ENCODE measurements at places on chromosomes 6 and 20.

GRCh38 chr6:55388211-55388610 lies 60.9 kb downstream of the GFRAL start:
- DNase-seq: peak; percentile 20

GRCh38 chr6:2536451-2536850 lies 214.3 kb downstream of the MYLK4 start:
- no peak for DNase-seq

GRCh38 chr20:6595704-6596103 lies 171.8 kb upstream of the BMP2 start:
- DNase-seq: no peak

- DNase-seq: no peak
Measured at GRCh38 chr6:89260310-89260709, 43.2 kb upstream of the GABRR1 start.

DNA sequence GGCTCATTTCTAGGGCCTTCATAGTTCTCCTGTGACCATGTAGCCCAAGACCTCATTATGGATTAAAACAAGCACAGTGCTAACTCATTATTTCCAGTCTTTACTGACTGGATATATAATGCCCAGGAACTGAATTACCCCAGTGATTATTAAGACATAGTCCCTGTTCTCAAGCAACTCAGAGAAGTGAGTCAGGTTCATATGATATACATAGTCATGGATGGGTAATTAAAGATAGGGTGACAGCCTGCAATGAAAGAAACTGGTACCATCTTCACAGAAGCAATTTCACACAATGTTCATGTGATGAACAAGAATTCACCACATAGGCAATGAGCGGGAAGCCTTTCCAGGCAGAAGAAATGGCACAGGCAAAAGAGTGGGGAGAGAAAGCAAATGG lies 3.5 kb downstream of the TRIM27 start:
- DNase-seq: no peak

DNA sequence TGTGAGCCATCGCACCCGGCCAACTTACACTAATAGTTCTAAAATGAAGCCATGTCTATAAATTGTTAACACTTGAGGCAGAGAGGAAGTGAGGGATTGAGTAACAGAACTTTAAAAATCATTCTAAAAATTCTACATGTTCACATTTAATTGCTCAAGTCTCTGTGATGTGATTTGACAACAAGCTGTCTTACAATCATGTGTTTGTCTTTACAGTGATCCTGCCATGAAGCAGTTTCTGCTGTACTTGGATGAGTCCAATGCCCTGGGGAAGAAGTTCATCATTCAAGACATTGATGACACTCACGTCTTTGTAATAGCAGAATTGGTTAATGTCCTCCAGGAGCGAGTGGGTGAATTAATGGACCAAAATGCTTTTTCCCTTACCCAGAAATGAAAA lies 23.6 kb downstream of the GTF2H5 start:
- no peak for DNase-seq

DNA sequence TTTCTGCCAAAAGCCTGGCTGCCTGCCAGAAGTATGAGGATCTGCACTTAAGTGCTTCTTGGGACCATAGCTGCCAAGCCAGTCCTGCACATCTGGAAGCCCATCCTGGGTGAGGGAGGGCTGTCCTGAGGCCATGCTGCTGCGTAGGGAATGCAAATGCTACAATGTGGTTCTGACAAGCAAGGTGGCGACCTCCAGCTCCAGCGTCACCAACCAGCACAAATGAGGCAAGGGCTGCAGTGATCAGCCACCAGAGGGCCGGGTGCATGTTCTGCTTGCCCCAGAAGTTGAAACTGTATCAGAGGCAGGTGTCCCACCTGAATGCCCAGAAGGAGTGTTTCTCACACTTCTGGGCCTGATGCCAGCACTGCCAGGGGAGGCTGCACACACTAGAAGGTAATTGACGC lies 99.1 kb upstream of the KCNQ5 start:
- no peak for DNase-seq

- DNase-seq: no peak
Measured at GRCh38 chr6:40359808-40360207, 227.4 kb downstream of the LRFN2 start.

DNA sequence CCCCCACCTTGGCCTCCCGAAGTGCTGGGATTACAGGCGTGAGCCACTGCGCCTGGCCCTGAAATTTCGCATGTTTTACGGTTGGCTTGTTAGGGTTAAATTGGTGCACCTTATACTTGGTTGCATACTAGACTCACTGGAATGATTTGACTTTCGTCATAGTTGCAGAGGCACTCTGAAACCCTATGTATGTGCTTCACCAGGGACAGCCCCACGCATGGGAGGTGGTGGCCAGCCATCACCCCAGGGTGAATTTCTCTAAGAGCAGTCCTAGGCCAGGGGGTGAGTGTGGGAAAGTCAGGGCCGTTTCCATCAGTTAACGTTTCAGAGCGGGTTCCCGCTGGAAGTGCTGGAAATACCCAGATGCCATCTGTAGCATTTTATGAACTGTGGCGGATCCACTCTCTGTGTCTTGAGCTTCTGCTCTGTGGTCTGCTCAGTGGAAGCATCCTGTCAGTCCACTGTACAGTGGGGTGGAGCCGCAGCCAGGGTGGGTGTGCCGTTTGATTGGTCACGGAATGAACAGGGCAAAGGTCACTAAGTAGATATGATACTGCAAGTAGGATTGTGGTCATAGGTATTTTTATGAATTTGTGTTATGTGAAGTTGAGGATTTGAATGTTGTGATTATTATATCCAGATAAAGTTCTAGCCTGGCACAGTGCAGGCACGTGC lies 13.2 kb downstream of the DNAJC5 start:
- no peak for DNase-seq

GRCh38 chr6:52310932-52311331 lies 26.4 kb upstream of the MCM3 start:
- no peak for DNase-seq

GRCh38 chr6:37273690-37274089 lies 15.7 kb upstream of the TMEM217 start:
- no peak for DNase-seq

- peak; percentile 37 for DNase-seq
Measured at GRCh38 chr6:116034327-116034726, 26.4 kb downstream of the FRK start.

DNA sequence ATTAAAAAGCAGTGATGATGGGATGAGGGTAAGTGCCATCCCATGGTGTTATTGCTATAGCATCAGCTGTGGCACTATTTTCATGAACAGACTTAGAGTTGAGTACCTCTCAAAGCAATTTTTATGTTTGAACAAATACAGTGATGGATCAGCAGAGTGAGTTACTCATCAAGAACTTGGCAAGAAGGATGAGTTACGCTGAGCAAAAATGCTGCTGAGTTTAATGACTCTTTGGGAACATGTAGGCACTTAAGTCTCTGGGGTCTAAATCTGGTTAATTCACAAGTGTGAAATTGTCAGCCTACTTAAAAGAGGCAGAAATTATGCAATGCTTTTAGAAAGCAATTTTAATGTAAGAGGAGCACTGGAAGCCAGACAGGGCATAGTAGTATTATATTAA lies 78.5 kb upstream of the AHI1 start:
- no peak for DNase-seq

DNA sequence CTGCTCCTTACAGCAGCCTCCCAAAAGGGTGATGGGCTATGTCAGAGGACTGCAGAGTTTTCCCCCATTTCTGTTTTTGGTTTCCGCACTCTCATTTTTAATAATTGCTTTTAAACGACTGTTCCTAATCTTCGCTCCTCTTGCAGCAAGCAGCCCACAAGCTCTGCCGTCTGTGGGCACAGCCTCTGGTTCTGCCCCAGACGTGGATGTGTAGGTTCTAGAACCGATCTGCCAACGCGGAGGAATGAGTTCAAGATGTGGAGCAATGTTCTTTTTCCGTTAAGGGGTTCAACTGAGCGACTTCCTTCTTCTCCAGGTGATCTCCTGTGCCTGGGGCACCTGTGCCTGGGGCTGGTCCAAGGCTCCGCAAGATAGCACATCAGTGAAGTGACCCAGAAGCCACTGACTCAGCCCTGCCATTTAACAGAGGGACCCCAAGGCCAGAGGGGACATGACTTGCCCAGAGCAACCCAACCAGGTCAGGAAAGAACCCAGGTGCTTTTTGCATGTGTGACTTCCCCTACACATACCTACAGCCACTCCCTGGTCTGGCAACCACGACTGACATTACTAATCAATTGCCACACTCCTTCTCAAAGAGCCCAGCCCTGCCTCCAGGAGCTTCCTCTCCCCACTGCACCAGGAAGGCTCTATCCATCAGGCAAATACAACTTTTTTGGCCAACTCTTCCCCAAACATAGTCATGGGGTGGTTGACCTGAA lies 22.7 kb downstream of the PMEPA1 start:
- peak; percentile 81 for DNase-seq

DNA sequence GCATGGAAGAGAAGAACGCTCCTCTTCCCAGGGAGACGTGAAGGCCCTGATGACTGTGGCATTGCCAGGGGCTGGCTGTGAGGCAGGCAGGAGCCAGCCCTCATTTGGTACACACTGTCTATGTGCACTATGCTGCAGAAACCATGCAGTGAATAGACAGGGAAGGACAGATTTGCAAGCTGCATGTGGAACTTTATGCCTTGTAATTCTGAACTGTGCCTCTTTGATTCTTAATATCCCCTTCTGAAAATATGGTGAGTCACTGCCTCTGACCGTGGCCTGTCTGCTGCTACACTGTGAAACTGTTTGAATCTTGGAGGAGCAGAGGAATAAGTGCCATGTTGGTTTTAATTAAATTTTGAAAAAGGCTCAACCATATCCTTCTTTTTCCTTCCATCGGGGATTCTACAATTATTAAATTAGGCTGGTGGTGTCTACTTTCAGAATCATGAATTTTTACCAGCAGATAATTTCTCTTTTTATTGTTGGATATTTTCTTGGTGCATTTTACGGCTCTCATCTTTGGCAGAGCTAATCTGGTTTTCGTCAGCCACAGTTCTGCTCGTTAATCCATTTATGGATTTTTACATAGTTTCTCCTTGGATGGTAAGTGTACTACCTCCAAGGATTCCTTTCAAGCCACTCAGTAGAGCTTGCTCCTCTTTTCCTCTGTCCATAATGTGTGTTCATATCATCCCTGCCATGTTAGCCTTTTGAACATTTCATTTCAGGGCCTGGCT lies 301.0 kb upstream of the SLC35B3 start:
- no peak for DNase-seq

DNA sequence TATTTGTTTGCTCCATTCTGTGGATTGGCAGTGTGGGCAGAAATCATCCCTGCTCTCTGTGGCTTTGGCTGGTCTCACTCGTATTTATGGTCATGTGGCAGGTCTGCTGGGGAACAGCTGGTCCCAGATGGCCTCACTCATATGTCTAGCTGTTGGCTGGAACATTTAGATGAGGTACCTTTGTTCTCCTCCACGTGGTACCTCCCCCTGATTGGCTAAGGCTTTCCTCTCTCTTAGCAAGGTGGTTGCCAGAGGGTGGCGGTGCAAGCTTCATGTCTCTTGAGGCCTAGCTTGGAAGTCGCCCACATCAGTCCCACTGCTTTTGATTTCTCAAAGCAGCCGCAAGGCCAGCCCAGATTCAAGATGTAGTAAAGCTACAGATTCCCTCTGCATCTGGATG lies 348.5 kb upstream of the BTBD3 start:
- no peak for DNase-seq

- no peak for DNase-seq
Measured at GRCh38 chr6:320351-321157, 28.3 kb downstream of the DUSP22 start.

- DNase-seq: no peak
Measured at GRCh38 chr6:111764238-111765175, 108.7 kb downstream of the FYN start.

GRCh38 chr20:37480919-37481318 lies 40.1 kb upstream of the NNAT start:
- no peak for DNase-seq

DNA sequence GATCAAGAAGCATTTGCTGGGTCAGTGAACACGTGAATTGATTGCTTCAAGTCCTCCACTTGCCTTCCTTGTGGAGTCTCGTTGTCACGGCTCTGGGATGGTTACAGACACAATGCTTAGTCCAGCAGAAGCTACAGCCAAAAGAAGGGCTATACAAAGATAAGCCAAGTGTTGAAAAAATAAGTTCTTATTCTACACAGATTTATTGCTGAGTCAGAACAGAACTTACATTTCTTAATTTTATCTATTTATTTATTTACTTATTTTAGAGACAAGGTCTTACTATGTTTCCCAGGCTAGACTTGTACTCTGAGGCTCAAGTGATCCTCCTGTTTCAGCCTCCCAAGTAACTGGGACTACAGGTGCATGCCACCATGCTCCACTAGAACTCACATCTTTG lies 199.0 kb downstream of the MYLK4 start:
- no peak for DNase-seq

DNA sequence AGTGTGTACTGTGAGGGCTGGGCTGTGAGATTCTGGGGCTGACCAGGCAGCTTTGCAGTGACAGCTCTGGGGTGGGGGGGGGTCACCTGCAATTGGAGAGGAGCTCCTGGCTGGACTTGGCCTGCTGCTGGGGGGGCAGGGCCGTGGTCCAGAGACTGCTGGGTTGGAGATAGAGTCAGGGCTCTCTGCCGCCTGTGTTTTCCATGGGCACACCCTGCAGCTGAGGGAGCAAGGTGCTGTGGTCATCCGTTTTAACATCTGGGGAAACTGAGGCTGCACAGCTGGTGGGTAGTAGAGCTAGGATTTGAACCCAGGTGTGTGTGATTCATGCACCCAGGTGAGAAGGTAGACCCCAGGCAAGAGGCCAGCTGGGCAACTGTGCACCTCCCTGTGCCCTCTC lies 7.3 kb downstream of the DLGAP4 start:
- no peak for DNase-seq

- DNase-seq: no peak
Measured at GRCh38 chr20:8390037-8390433, 258.0 kb downstream of the PLCB1 start.

DNA sequence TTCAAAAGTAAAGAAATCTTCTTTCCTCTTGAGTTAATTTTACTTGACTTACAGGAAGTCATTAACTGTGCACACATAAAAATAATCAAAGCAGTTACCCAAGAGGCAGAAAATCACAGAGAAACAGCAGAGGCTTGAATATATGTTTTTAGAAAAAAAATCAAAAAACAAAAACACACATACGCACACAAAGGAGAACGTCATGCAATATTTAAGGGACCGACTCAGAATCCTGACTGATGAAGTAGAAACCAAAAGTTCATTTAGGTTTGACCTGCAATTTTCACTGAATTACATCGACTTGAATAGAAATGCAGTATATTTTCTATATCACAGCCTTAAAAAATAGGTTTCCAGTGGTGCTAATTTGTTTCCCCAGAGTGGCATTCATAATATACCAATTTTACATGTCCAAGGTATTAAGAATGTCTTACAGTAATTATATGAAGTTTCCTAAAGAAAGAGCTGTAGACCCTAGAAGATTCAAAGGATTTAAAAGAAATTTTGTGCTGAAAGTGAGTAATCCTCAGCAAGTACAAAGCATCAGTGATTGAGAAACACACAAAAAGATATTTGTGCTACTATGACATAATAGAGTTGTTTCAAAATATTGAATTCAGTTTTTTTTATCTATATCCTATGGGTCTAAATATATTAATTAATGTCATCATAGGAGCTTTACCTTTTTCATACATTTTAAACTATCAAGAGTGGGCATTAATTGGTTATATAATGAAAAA lies 358.5 kb upstream of the RUNX2 start:
- no peak for DNase-seq

GRCh38 chr6:57327311-57327710 lies 9.9 kb downstream of the PRIM2 start:
- no peak for DNase-seq

Data from foreskin keratinocyte (primary cell).